Omental fat pad (tissue), 4 donors: ENCODE measurements at places on chromosomes 16 and 17. TPM values are rescaled to one million over a fixed set of nuclear protein-coding genes. Genes with fewer than 3 reads are reported as not detected.

- DNase-seq = no peak
These were observed 59.1 kb downstream of the PIPOX start for GRCh38 chr17:29102046-29102445.

- DNase-seq = no peak
These were observed 47.7 kb downstream of the CMIP start for GRCh38 chr16:81492311-81492761.

- no peak for DNase-seq
These were observed 26.5 kb downstream of the NKD1 start for GRCh38 chr16:50574745-50575136.

DNA sequence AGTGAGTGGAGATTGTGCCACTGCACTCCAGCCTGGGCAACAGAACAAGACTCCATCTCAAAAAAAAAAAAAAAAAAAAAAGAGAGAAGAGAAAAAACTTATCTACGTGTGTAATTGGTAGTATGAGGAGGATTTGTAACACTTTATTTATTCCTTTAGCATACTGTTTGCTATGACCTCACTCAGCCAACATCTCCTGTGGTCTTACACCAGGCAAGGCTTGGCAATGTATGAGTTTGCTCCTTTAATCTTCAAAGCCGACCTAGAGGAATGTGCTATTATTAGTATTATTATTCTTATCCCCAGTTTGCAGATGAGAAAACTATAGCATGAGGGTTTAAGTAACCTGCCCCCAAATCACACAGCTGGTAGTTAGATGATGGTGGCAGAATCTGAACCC lies 35.8 kb upstream of the HAPSTR1 start:
- no peak for DNase-seq

GRCh38 chr16:17447101-17447569 lies 23.6 kb downstream of the XYLT1 start:
- DNase-seq = no peak

- no peak for DNase-seq
These were observed 68.8 kb downstream of the GPR139 start for GRCh38 chr16:20004931-20005330.

DNA sequence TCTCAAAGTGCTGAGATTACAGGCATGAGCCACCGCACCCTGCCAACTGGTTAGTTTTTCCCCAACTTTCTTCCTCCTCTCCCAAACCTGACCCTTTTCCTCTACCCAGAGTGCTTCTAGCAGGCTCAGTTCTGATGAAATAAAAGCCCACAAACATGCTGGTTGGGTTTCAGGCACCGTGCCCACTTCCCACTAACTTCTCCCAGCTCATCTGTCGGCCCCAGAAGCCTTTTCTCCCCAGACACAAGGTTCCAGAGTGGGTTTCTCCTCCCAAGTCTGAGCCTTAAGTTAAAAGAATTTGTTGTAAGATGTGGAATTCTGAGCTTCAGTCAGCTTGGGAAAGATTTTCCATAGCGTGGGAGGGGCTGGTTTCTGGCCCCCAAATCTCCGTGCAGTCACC lies 11.5 kb upstream of the SCN4A start:
- DNase-seq = no peak

DNA sequence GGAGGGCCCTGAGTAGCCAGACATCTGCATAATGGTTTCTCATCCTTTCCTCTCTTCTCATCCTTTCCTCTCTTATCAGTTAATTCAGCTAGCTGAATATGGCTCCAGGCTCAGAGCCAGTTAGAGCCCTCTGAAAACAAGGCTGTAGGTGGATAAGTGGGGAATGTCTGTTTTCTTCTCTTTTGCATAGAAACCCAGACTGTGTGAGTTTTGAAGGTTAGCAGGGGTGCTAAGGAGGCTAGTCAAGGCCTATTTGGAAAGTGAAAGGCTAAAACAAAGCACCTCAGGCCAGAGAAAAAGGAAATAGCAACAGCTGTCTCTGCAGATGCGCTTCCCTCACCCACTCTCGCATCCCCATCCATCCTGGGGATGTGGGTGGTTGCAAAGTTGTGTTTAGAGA lies 420.9 kb downstream of the SHISA9 start:
- no peak for DNase-seq

GRCh38 chr16:1108299-1109252 lies 12.5 kb upstream of the C1QTNF8 start:
- no peak for DNase-seq

DNA sequence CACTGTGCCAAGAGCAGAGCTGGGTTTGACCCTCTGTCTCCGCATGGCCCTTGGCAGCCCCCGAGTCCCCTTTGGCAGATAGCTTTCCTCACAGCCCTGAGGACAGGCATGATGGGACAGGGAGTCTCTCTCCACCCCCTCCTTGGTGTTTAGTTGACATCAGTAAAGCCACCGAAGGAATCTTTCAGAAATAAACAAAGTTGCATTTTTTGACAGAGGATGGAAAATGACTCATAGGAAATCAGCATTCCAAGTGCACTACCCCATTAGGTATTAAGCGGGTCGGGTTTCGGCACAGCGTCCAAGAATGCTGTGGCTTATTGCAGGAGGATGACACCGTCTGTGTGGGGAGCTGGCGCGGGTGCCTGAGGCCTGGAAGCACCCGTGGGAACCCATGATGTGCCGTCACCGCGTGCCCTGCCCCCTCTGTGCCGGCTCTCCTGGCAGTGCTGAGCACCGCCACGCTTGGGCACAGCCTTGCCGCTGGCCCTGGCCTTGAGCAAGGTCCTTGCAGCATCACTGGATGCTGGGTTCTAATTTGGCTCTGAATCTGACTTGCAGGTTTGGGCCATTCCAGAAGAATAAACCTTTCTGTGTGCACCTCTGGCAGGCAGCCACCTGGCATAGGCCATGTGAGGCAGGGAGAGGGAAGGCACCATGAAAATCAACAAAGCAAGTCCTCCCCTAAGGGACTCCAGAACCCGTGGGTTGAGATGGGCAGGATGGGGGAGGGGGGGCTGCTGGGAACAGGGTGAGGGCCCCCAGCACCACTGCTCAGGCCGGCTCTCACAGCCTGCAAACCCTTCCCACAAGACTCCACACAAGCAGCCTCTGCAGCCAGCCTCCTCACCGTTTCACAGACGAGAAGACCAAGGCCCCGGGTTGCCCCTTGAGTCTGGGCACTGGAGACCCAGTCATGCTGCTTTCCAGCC lies 50.5 kb upstream of the ZNF469 start:
- DNase-seq = peak; percentile 43

Gene CTRB2
- not detected for total RNA-seq

Gene NOS2
- total RNA-seq = 0.12 TPM

Gene RRAD
- total RNA-seq = 21.0 TPM
